ENCODE measurements at places on chromosomes 5 and 9. TPM values are rescaled to one million over a fixed set of nuclear protein-coding genes. Genes with fewer than 3 reads are reported as not detected.
A peak's percentile ranks its signal among the peaks of the same experiment; 100 is the strongest.

Gene C5orf58
- total RNA-seq: not detected

Gene ADAMTS2
- 2.4 TPM for total RNA-seq

Gene IL4
- total RNA-seq: not detected

Gene RLN1
- not detected for total RNA-seq

Gene NME5
- total RNA-seq: 0.49 TPM

Gene SPINK4
- not detected for total RNA-seq

Gene TSSK1B
- 0.54 TPM for total RNA-seq

Gene PCDHAC2
- total RNA-seq: 0.27 TPM

Gene HDHD3
- 46.6 TPM for total RNA-seq

- no peak for DNase-seq
Measured at GRCh38 chr5:72760259-72760658, 56.2 kb upstream of the TNPO1 start.

GRCh38 chr5:137392261-137392660 lies 106.9 kb downstream of the SPOCK1 start:
- no peak for DNase-seq

DNA sequence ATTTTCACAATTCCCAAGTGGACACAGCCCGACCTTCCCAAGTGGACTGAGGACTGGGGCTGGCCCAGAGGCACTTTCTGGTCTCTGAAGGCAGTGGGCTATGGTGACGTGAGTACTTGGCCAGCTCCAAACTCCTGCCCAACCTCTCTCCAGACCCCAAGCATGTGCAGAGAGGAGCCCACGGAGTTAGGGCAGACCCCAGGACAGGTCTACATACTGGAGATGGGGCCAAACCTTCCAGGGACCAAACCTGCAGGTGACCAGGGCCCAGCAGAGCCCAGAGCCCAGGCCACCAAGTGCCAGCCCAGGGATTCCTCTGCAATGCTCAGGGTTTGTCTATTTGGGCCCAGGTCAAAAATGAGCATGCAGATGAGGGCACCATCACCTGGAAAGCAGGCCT lies 15.3 kb downstream of the BRD3 start:
- DNase-seq: no peak

DNA sequence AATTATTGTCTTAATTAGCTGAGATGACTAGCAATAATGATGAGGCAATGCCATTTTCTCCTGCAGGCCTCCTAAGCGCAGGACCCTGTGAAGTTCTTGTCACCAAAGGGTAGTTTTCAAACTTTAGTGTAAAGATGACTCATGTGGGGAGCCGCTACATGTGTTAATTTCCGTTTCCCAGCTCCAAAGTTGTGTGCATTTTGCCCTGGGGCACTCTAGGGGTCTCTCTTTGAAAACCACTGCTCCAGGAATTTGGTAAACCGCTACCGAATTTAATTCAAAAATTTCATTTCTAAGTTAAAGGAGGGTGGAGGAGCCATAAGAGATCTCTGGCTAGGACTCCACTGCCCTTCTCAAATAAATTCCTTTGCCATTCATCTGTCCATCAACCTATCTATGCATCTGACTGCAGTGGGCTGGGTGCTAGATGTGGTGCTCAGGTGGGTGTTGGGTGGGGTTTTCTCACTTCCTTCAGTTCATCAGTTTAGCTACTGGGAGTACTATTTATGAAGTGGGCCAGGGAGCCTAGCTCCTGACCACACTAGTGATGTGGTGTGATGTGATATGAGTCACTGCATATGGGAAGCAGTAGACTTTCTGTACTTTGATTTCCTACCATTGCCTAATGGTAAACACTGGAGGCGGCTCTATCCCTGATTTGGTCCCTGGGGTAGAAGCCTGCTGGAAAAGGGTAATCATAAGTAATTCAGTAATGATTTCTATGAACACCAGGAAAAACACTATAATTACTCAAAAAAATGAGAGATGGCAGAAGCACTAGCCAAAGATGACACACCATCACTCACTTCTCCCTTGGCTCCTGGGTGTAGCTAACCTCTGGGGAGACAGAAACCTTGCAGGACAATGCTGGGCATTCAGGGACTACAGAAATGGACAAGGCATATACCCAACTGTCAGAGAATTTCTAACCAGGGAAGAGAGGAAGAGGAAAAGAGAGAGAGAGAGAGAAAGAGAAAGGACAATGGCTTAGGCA lies 4.0 kb upstream of the ZSWIM6 start:
- DNase-seq: no peak

DNA sequence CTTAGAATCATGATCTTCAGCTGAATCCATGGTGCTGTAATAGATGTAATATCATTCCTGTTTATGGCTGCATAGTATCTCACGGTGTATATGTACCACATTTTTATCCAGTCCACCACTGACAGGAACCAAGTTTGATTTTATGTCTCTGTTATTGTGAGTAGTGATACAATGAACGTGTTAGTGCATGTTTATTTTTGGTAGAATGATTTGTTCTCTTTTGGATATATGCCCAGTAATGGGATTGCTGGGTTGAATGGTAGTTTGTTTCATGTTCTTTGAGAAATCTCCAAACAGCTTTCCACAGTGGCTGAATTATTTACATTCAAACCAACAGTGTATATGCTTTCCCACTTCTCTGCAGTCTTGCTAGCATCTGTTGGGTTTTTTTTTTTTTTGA lies 175.1 kb upstream of the CDH10 start:
- DNase-seq: no peak

- no peak for DNase-seq
Measured at GRCh38 chr5:131671409-131671808, 36.4 kb upstream of the RAPGEF6 start.

DNA sequence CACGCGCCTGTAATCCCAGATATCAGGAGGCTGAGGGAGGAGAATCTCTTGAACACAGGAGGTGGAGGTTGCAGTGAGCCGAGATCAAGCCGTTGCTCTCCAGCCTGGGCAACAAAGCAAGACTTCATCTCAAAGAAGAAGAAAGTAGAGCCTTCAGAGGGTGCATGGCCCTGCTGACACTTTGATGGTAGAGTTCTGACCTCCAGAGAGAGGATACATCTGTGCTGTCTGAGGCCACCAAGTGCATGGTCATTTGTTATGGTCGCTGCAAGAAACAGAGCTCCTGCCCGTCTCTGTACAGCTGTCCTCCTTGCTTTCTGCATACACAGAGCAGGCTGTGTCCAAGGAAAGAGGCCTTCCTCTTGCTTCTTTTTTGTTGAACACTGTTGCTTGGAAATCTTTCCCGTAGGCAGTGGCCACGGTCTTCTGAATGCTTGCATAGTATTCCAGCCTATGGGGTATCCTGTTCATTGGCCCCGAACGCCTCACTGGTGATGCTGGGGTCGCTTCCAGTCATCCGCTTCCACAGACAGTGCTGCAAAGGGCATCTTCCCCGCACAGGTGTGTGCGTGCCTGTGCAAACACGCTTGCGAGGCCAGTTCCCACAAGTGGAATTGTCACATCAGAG lies 36.8 kb upstream of the UNC5A start:
- DNase-seq: peak; percentile 70

DNA sequence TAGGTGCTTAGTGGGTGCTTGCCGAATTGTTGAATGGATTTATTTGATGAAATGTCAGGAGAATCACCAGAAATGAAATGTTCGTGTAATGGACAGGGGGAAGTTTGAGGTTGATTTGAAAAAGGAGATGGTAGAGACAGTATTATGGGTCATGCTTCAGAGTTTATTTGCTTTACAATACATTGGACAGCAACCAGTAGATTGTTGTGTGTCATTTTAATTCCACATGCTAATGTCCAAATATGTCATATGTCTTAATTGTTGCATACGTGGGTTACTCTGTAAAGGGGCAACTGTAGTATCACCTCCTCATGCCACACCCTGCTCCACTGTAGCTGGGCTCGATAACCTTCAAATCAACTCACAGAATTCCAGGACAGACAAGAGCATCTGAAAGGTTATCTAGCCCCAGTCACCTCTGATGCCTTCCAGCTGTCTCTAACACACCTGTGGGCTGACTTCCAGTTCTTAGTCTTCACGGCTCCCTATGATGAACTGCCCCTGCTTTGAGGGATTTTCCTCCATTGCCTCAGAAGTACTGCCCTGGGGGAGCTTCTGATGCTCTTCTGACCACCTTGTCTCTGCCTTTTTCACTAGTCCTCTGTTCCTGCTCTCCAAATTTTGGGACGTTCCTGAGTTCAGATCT lies 1.7 kb downstream of the PDCD1LG2 start:
- DNase-seq: no peak

DNA sequence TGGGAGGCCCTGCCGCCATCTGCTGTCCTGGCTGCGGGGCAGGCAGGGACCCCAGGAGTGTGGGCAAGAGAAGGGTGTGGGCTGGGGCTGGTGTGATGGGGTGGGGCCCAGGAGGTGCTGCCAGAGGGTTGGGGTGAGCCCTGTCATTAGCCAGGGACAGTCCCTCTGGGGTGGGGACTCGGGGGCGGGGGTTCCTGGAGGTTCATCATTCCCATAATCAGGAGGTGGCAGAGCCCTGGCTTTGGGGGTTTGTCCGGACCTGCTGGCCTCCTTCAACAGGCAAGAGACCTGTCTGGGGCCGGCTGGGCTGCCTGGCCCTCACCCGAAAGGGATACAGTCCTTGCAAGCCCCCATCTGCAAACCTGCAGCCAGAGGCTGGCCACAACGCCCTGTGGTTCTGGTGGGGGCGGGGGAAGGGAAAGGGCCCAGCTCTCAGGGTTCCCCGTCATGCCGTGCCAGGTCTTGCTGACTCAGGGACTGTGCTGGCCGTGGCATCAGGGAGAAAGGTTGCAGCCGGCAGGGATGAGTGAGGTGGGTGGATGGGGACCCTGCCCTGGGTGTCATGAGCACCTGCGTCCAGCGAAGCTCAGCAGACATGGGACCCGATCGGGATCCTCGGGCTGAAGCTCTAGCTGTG lies 65.2 kb downstream of the MRPL36 start:
- peak; percentile 76 for DNase-seq

GRCh38 chr5:156460471-156460870 lies 133.5 kb downstream of the SGCD start:
- DNase-seq: no peak

DNA sequence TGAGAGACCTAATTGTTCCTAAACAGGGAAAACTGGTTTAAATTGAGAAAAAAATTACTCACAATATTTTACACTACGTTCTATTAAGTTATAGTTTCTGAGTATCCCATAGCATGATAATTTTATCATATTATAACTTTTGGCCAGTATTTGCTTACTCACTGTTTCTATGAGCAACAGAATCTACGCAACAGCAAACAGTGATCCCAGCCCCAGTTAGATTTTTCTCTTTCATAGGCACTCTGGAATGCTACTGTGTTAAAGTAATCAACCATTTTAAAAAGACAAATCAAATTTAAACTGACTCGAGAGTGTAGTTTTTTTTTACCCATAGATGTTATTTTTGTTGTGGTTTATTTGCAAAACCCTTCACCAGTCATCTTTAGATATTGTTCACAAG lies 107.2 kb downstream of the XRCC4 start:
- DNase-seq: no peak

DNA sequence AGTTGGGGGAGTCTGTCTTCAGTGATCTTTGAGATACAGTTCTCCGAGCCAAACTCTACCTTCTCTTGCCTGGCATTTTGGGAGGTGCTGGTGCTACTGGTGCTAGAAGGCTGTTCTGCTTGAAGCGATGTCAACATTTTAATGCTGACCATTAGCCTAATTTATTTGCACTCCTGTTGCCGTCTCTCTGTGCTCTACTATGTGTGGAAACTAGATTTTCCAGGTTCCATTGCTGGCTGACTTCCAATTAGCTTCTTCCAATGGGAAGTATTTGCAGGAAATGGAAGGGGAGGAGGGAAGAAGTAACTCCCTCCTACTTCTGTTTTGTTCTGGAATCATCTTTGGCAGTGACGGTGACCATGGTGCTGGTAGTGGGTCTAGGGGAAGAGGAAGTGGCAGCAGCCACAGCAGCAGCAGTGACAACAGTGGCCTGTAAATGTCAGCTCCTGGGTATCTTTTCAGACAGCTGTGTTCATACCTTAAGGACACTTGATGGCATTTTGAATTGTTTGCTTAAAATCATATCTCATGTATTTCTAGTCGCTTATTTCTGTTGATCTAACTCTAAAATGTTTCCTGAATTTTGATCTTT lies 7.9 kb downstream of the TXNDC8 start:
- DNase-seq: no peak

DNA sequence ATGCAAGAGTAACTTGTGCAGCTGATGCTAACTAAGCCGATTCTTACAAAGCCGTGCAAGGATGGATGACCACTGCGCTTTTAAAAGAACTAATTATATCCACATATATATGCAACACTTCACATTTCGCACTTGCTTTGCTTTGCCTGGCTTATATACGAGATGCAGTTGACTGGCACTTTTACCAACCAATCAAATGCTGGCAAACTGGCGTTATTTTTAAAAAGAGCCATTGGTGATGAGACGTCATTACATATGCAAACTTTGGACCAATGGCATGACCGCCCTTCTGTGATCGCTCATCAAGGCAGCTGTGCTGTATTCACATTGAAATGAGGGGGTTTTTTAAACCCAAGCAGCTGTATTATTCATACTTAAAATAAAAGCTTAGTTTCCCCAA lies 1147.7 kb upstream of the WWC1 start:
- DNase-seq: no peak

DNA sequence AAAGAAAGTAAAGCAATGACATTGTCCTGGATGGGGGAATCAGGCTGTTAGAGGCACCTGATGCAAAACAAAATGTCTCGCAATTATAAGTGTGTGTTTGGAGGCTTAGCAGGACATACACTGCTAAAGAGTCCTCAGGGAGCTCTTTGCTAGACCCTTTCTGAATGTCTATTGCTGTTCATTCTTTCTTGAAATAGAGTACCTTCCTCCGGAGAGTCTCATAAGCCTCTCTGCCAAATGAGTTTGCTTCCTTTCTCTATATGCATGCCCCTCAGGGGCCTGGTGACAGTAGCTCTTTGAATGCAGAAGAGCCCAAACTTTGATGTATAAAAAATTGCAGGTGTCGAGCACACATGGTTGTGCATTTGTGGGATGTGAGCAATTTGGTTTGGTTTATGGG lies 26.4 kb upstream of the ADAMTSL1 start:
- DNase-seq: no peak

GRCh38 chr9:125743682-125744428 lies 3.3 kb upstream of the PBX3 start:
- DNase-seq: no peak

GRCh38 chr9:99103054-99103895 lies 1.6 kb upstream of the TGFBR1 start:
- no peak for DNase-seq

DNA sequence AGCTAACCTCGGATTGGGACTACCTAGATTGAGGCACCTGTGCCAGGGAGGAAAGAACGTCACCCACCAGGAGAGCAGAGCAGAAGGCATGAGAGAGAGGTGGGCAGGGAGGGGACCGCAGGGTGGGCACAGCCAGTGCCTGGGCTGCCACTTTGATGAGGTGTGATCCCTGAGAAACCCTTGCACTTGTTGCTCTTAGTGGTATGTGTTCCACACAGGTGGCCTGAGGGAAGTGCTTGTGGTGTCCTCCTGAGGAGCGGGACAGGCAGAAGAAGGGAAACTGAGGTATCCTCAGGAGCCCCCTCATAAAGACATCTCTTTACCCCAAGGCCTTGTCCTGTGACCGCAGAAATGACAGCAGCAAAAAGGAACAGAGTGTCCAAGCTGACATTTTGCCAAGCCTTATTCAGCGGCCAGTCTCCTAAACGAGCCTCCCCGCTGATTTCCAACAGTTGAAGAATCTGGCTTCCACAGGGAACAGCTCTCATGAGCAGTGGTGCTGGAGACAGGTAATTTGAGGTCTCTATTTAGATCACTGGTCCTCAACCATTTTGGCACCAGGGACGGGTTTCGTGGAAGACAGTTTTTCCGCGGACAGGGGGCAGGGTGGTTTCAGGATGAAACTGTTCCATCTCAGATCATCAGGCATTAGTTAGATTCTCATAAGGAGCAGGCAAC lies 82.4 kb downstream of the FOXD1 start:
- DNase-seq: no peak
